ENCODE measurements at places on chromosomes 16 and 17.

DNA sequence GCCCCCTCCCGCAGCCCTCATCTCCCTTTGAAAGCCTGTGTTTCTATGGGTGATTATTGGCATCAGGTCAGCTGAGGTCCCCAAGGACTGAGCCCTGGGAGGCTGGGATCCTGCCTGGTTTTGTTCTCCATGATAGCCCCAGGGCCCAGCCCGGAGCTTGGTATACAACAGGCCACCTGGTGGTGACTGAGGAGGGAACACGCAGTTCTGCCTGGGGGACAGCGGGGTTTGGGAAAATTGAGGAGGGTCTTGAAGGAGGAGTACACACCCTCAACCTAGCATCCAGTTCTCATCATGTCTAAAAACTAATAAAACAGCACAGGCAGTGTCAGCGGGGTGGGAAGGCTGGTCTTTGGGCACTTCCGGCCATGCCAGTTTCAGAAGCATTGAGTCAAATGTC lies 335.1 kb downstream of the CPPED1 start:
- DNase-seq, result no peak

- DNase-seq, result peak; percentile 79
Observed at GRCh38 chr16:29994600-29995323, 655 bp downstream of the HIRIP3 start.

GRCh38 chr17:33145941-33146340 lies 147.2 kb downstream of the ASIC2 start:
- no peak for DNase-seq

DNA sequence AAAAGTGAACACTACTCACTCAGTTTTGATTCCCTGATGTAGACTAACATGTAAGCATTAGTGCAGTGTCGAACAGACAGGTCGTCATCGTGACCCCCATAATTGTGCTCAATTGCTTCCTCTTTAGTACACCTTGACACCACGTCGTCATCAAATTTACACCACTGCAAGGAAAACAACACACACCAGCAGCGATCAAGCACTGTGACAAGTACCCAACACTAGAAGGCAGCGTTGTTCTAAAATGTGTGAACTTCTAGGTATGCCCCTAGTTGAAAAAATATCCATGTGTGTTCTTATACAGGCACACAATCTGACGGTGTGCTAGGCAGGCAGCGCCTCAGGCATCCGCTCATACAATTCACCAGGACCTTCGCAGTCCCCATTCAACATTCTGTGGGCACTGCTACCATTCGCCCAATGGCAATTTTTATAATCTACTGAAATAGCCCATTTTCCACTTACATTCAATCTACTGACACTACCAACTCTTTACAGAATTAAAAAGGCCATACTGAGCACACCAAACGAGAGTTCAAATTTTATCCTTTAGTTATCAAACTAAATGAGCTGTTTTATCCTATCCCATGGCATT lies 23.1 kb downstream of the LITAFD start:
- no peak for DNase-seq

DNA sequence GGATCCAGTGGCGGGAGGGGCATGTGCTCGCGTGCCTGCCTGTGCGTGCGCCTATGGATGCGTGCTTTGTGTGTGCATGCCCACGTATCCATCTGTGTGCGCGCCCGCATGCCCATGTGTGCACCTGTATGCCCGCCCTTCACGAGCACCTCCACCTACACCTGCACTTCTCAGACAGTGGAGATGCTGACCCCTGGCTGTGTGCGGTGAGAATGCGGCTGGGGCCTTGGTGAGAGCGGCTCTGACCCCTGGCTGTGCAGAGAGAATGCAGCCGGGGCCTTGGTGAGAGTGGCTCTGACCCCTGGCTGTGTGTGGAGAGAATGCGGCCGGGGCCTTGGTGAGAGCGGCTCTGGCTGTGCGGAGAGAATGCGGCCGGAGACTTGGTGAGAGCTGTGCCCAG lies 33.9 kb downstream of the AXIN1 start:
- DNase-seq, result peak; percentile 50

- no peak for DNase-seq
Observed at GRCh38 chr17:74380959-74381808, 13.9 kb downstream of the GPR142 start.

GRCh38 chr16:3858801-3859200 lies 21.7 kb downstream of the CREBBP start:
- DNase-seq, result no peak

DNA sequence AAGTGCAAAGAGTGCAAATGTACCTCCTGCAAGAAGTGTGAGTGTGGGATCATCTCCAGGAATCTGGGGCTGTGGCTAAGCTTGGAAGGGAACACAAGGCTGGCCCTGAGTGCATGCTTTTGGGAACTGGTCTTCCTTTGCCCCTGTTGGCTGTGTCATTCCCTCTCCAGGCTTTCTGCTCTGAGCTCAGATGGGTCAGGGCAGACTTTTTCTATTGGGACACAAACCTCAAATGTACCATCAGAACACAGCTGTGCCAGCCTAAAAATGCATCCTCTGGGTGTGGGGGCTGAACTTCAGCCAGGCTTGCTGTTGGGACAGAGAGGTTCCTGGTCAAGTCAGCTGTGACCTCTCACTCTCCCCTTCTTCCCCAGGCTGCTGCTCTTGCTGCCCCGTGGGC lies 914 bp downstream of the MT1B start:
- DNase-seq, result no peak

- no peak for DNase-seq
Observed at GRCh38 chr16:59220011-59220410, 485.9 kb upstream of the GOT2 start.

DNA sequence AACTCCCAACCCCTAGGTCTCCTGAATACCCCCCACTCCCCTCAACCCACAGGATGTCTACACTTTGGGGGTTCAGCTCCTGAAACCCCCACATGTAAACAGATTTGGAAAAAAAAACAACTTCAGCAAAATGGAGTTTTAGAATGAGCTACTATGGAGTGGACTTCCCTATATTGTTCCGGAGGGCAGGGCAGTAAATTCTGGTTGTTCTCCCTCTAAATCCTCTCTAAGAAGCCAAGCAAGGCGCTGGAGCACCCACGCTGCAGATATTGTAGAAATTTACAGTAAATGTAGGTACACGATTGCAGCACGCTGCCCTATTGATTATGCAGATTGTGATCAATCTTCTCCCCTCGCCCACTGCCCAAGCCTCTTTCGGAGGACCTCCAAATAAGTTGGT lies 8.5 kb upstream of the ZFHX3 start:
- no peak for DNase-seq

Measured in HEK293T (cell line).